ENCODE measurements at places on chromosomes 6 and 20.

DNA sequence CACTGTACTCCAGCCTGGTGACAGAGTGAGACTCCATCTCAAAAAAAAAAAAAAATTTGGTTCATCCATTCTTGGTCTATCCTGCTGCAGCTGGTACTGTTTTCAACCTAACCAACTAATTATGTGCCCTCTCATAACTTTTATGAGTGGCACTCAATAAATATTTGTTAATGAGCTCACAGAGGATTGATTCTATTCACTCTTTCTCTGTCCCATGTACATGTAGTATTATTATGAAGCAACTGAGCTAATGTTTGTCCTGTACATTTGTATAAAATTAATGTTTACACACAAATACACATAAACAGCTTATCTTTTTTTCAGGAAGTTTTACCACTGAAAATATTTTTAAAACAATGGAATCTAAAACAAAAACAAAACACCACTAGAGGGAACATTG is 10.1 kb downstream of the RIPOR2 start:
- DNase-seq: no peak

DNA sequence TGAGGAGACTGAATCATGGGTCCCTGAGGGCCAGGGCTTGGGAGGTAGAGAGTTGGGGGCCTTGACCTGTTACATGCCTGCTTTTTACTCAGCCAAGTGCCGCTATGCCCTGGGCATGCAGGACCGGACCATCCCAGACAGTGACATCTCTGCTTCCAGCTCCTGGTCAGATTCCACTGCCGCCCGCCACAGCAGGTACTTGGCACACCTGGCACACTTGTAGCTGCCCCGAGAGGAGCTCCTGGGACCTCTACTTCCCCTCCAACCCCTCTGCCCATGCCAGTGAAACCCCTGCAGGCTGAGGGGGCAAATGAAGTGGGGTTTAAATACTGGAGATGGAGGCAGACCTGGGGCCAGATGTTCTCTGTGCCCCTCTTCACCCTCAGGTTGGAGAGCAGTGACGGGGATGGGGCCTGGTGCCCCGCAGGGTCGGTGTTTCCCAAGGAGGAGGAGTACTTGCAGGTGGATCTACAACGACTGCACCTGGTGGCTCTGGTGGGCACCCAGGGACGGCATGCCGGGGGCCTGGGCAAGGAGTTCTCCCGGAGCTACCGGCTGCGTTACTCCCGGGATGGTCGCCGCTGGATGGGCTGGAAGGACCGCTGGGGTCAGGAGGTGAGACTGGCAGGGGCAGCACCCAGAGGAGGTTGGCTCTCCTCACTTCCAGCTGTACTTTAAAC is 4.6 kb downstream of the DDR1 start:
- DNase-seq: no peak

- DNase-seq: no peak
These were observed 39.7 kb downstream of the SUN5 start for GRCh38 chr20:32964575-32964974.

- no peak for DNase-seq
These were observed 7.8 kb upstream of the MUC22 start for GRCh38 chr6:31002471-31002870.

- DNase-seq: no peak
These were observed 41.2 kb downstream of the LRFN2 start for GRCh38 chr6:40545954-40546353.

- DNase-seq: no peak
These were observed 1117.9 kb upstream of the FLRT3 start for GRCh38 chr20:15455279-15455678.

- DNase-seq: no peak
These were observed 110.0 kb upstream of the PMEPA1 start for GRCh38 chr20:57819691-57820380.

DNA sequence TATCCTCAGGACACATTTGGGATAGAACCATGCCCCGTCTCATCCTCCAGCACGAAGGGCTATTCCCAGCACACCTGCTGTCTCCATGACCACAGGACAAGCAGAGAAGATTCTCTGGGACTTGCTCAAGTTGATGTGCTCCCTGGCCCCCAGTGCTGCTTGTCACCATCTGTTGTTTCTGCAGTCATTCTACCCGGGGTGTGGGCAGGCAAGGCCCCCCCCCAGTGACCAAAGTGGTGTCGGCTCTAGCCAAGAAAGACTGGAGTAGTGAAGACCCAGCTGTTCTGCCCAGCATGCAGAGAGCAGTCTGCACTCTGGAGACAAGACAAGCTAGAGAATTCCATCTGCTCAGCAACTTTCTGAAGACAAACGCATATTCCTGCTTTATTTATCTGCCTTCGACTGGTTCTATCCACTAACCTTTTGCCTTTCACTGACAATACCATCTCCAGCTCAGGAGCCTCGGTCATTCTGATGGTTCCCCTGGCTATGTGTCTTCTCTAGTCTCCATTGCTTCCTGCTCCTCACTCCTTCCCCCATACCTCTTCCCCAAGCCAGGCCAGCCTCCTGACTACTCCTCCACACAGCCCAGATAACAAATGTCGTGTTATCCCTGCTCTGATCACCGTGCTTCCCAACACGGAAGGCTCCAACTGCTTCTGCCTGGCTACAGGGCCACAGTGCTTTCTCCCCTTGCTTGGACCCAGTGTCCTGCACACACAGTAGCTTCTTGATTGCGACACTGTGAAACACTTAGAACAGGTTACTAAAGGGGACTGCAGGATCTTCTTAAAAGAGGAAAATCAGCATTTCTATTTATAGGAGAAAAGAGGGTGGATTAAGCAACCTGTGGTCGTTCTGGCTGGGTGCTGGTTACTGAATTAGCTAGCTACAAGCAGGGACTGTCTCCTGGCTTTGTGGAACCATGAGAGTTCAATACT is 86.7 kb upstream of the EMILIN3 start:
- no peak for DNase-seq

- DNase-seq: no peak
These were observed 833.8 kb upstream of the CITED2 start for GRCh38 chr6:140208286-140208685.

GRCh38 chr6:6169141-6169540 is 151.3 kb downstream of the F13A1 start:
- DNase-seq: no peak

DNA sequence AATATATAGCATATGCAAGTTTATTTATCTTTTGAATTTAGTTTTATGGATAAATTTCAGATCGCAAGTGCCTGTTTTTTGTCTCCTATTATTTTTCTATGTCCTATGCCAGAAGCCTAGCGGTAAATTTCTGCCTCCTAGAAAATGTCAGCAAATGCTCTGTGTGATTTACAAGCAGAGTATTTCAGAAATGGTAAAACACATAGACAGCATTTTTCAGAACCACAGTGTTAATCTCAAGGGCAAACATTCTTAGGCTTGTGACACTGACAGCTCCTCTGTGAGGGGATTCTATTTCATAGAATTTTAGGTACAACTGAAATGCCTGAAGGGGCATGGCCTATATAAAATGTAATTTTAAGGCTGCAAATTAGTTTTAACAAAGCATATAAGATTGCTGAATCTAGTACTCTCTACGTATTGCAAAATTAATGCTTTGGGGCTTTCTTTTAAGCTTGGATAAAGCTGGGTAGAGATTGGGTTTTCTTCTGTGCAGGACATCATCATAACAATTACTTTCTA is 89.9 kb upstream of the PTCHD4 start:
- no peak for DNase-seq

- no peak for DNase-seq
These were observed 42.5 kb upstream of the TLDC2 start for GRCh38 chr20:36833275-36834020.

GRCh38 chr6:30113003-30113759 is at the start of gene TRIM31:
Gene TRIM31, minus strand, starts transcription at chr6:30113090. Its CDS starts 285 bp downstream, at chr6:30112805.
- no peak for DNase-seq

- DNase-seq: no peak
These were observed 708.3 kb downstream of the HDGFL1 start for GRCh38 chr6:23277521-23278179.

- no peak for DNase-seq
These were observed 120.4 kb downstream of the PHACTR3 start for GRCh38 chr20:59724457-59725366.

- DNase-seq: no peak
These were observed 57.8 kb downstream of the PHACTR3 start for GRCh38 chr20:59662161-59662560.

GRCh38 chr6:5095236-5095635 is 10.1 kb downstream of the PPP1R3G start:
- DNase-seq: no peak

DNA sequence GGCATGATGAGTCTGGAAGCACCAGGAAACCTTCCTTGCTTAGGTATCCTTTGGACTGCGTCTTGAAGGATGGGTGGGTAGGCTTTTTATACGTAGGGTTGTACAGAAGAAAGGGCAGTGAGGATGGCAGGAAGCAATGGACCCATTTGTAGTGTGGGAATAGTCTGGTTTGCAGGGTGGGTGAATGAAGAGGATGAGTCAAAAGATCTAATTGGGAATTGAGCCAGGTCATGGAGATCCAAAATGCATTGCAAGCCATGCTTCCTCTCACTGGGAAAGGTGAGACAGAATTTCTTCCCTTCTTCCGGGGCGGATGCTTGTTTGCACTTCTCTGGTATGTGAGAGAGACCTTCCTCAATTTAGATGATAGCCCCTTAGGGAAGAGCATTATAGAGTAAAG is 10.1 kb upstream of the BTBD3 start:
- DNase-seq: no peak

DNA sequence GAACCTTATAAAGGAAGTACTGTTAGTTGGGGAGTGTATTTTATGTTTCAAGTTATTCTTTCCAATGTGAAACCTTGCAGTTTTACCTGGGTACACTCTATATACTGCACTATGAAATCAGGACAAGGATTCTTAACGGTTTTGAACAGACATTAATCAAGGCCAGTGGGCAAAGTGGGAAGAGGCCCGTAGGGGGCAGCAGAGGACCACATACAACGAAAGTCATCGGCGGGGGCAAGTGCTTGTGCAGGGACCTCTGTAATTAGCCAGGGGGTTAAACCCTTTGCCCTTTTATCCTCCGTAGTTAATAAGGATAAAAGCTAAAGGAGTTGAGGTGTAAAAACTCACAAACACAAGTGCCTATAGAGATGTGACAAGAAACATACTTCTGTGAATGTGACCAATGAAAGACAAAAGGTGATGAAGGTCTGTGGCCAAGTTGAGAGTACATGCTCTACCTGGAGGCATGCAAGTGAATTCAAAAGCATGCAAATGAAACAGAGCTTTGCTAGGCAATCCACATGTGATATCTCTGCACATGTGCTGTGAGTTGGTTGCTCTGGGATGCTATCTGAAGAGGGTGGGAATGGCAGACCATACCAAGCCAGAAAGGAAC is 392.7 kb upstream of the MAN1A1 start:
- peak; percentile 65 for DNase-seq

DNA sequence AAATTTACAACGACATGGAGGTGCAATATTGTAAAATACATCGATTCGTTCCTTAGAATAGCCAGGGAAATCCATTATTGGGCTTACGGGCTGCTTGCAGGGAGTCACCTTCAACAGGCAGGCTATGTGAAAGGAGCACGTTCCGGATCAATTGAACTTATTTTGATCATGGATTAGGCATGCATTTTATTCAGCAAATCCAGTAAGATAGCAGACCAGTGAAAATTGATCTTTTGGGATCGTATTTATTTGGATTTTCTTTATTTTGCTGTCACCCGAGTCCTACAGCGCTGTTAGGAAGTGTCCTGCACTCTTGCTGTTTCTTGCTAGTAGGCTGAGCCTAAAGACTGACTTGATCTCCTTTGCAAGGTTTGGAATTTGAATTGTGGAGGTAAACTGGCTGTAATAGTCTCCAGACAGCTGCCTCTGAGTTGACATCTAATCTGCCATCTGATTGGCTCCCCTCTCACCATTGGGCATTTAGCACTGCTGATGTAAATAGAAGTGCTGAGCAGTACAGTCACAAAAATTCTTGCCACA is 3.0 kb downstream of the ARID1B start:
- DNase-seq: peak; percentile 89

DNA sequence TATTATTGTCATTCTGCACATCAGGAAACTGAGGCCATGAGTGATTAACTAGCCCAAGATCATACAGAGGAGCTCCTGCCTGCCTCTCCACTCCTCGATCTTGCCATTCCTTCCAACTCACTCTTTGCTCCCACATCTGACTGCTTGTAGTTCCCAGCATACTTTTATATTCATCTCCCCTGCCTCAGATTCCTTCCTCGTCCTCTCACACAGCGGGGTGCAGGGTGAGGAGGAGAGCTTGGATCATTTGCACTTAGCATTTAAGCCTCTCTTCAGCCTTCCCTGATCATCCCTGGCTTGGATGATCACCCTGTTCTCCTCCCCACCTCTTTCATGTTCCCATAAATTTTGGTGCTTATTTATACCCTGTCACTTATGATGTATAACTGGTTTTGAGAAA is 515.1 kb upstream of the SOX4 start:
- no peak for DNase-seq

Data from erythroblast (primary cell).